Panc1 (cell line): ENCODE measurements at places on chromosomes 7 and 10.

GRCh38 chr10:77321838-77322237 lies 315.8 kb downstream of the KCNMA1 start:
- no peak for DNase-seq

DNA sequence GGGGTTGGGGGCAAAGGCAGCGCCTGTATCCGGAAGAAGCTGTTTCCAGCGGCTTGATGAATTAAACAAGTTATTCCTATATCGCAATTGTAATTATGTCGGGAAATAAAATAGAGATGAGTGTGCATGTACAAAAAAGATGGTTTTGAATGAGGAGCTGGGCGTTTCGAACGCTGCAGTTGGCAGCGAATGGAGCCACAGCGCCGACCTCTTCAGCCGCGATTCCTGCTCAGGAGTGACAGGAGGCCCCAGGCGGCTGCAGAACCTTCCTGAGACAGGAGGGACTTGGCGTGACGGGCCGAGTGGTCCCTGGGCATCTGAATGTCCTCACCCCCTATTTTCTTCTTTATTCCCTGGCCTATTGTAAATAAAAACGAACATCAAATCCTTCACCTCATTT lies 184.9 kb downstream of the DNAJB6 start:
- DNase-seq: no peak

DNA sequence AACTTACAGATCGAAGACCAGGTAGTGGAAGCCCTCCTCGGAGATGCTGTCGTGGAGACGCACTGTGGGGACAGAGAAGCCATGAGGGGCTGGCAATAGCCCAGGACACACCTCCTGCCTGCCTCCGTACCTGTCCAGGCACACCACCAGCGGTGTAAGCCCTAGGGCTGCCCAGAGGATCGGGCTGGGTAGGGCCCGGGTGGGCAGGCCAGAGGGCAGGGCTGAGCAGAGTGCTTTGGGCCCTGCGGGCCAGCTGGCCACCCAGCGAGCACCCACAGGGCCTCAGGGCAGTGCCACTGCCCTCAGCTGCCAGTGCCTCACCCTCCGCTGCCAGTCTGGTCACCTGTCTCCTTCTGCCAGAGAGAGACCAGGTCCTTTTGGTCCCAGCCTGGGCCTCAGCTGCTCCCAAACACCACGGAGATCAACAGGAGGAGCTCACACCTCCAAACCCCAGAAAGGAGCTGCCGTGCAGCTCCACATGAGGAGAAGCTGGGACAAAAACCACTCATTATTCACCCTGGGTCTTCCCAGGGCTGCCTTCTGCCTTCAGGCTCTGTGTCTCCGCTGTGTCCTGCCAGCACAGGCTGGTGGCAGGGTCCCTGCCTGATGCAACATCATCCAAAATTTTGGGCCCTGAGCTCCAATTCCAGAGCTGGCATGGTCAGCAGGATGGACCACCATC lies 58.2 kb downstream of the YKT6 start:
- DNase-seq: no peak

- DNase-seq: no peak
Observed at GRCh38 chr10:95333997-95334804, 43.4 kb upstream of the PDLIM1 start.

DNA sequence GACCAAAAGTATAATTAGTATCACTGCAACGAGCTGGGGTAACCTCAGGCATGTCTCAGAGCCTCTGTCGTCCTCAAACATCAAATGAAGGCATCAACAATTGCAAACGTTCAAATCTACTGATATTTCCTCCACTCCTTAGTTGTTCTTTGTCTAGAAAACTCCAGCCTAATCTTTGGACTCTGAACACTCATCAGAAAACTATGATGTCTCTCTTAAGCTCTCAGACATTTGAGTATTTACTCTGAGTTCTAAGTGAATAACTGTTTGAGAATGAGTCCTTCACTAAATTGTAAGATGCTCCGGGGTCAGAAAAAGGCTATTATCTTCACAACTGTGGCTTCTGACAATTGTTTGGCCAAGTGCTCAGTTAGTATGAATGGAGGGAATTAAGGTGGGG lies 536.4 kb downstream of the NRG3 start:
- DNase-seq: no peak

DNA sequence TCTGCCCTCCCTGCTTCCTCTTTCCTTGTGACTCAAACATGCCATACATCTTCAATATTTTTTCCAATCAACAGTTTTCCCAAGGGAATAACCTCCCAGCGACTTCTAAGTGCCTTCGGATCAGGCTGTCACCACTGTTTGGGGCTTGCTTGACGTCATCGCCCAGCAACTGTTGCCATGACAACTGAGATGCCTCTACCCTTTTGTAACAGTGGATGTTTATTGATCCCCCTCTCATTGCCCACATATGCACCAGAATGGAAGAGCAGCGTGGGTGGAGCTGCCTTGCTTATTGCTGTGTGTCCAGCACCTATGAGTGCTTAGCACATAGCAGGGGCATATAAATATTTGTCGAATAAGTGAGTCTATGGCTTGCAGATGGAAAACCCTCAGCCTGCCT lies 14.4 kb downstream of the FFAR4 start:
- no peak for DNase-seq

- no peak for DNase-seq
Observed at GRCh38 chr7:101632641-101633040, 3.5 kb upstream of the MYL10 start.

DNA sequence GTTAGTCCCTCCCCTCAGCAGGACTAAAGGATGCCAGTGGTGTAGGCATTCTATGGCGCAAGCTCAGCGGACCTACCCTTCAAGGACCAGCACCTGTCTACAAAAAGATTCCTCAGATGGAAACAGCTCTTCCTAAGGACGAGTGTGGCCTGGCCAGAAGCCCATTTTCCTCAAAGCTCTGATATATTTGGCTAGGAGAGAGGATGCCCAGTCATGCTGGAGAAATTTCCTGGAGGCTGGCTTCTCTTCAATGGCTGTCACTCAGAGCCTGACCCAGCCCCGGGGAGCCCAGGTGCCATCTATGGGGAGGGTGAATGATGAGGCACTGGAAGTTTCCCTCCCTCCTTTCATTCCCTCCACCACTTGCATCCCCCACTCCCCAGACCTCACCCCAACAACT lies 111.5 kb downstream of the PLXNA4 start:
- DNase-seq: no peak

DNA sequence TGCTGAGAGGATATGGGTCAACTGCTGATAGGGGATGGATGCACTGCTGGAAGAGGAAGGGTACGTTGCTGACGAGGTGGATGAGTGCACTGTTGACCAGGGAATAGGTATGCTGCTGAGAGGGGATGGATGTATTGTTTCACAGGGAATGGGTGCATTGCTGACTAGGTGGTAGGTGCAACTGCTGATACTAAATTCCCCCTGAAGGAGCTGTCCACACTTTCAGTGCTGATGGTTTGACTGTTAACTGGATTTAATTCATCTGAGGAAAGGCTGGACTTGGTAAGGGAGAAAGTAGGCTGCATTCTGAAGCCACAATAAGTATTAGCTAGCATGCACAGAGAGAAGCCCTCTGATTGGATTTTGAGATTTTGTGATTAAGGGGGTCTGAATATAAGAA lies 1196.8 kb upstream of the PHF14 start:
- no peak for DNase-seq

- DNase-seq: no peak
Observed at GRCh38 chr7:134512271-134512670, 15.1 kb upstream of the AKR1B10 start.

DNA sequence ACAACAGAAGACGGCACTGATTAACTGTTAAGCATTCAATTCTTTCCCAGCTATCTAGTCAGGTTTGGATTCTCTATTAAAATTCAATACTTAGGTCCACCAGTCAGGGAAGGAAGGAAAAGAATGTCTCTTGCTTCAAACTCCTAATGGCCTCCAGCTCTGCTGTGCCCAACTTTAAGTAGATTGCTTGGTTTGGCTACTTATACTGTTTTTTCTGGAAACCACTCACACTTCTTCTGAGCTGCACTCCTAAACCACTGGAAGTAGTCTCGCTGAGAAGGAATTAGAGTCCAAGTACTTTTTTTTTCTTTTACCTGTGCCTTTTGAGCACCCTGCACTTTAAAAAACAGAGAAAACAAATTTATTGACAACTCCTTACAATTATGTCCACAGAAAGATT lies 26.7 kb upstream of the COL1A2 start:
- no peak for DNase-seq

DNA sequence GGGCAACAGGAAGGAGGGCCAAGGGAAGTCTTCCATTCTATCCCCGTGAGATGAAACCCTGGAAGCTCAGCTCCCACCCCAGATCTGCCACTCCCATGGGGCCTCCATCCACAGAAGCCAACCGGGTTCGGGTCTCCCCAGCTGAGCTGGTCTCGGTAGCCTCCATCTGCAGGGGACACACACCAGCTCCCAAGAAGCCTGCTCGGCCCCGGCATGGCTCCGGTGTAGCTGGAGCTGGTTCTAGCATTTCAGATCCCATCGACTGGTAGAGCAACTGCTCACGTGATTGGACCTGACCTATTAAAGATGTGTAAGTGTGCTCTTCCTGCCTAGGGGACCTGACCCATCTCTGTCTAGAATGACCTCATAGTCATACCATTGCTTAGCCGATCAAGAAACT lies 138.0 kb downstream of the PRKAG2 start:
- no peak for DNase-seq

- DNase-seq: no peak
Observed at GRCh38 chr7:4861673-4862072, at the start of gene PAPOLB. Gene PAPOLB (minus strand): TSS chr7:4862030. CDS start chr7:4861810, 220 bp downstream.

- no peak for DNase-seq
Observed at GRCh38 chr7:11188529-11189310, 215.0 kb downstream of the PHF14 start.

DNA sequence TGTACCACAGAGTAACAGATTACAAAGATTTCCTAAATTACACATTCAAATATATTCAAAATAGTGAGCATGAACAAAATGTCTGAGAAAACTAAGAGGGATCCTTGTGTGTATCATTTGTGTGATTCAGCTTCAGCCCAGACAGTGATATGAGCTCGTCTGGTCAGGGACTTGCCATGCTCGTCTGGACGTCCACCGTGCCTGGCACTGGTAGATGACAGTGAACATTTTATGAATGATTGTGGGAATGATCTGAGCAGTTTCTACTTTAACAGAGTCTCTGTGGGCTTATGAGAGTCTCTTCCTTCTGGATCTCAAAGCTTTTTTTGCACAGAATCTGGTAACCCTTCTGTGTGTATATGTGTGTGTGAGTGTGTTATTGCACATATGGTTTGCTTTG lies 34.2 kb upstream of the ANKRD2 start:
- no peak for DNase-seq

- DNase-seq: peak; percentile 13
Observed at GRCh38 chr7:20895563-20895962, 108.9 kb upstream of the SP8 start.
